ENCODE measurements at places on chromosomes 4 and X. TPM values are rescaled to one million over a fixed set of nuclear protein-coding genes. Genes with fewer than 3 reads are reported as not detected.

DNA sequence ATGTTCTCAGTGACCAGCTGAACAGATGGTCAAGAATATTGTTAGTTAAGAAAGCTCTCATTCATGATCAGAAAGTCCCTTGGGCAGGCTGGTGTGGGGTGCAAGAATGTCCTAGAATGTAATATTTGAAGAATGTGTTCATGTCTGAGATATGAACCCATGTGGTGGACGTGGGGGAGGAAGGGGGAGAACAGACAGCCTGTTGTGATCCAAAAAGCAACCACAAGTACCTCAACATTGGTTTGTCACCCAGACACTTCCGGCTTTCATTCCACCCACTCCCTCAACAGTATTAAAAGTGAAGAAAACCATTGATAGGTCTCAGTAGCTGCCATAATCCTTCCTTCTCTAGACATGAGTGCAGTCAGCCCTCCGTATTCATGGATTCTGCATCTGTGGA is 82.2 kb downstream of the MAML3 start:
- DNase-seq = peak; percentile 51

The TLR2 gene
- 16.4 TPM for total RNA-seq

DNA sequence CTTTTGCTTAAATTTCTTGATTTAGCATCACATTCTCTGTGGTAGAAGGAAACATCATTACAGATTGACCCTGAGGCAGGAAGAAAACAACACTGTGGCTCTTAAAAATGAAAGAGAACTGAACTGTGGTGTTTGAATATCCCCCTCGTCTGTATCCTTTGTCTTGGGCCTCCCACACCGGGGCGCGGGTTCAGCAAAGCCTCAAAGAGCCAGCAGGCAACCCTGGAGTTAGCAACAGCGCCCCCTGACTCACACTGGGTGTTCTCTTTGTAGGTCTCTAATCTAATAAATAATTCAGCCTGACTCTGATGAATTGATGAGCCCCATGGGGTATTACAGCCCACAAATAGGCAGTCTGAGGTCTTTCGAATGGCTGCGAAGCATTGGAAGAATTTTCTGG is 46.1 kb upstream of the CTSO start:
- DNase-seq = peak; percentile 20

DNA sequence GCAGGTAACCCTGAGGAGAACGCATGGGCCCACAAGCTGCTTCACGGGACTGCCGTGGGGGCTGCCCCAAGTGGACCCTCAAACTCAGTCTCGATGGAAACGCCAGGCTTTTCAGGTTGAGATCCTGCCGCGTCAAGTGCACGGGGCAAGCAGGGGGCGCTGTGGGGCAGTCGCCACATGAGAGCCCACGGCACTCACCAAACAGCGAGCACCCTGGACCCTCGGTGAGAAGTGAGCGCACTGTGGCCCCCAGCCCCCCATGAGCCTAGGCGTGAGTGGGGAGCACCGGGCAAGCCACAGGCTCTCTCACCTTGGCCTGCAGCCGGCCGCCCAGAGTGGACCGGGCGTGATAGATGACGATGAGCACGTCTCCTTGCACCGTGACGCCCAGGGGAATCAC is 50.9 kb upstream of the CPLX1 start:
- no peak for DNase-seq

The SLITRK4 gene
- total RNA-seq = 33.7 TPM

GRCh38 chr4:164648849-164649212 is 105.1 kb upstream of the SMIM31 start:
- DNase-seq = no peak

DNA sequence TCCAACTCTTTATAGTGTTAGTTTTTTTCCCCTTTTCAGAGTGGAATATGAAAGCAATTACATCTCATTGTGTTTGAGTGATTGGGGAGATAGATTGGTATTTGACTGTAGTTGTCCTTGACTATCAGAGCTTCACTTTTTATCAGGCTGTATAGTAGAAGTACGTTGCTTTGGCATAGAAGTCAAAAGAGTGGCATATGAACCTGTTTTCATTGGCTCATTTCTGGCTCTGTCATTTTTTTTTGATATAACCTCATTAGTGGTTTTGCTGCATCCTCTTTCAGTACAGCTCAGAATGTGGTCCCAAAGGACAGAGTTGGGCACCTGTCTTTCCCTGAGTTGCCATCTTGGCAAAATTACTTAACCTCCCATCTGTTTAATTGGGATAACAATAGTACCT is 1.4 kb downstream of the TMA16 start:
- DNase-seq = no peak

The ARR3 gene
- not detected for total RNA-seq

GRCh38 chr4:37437163-37437562 is 192.6 kb downstream of the NWD2 start:
- no peak for DNase-seq

DNA sequence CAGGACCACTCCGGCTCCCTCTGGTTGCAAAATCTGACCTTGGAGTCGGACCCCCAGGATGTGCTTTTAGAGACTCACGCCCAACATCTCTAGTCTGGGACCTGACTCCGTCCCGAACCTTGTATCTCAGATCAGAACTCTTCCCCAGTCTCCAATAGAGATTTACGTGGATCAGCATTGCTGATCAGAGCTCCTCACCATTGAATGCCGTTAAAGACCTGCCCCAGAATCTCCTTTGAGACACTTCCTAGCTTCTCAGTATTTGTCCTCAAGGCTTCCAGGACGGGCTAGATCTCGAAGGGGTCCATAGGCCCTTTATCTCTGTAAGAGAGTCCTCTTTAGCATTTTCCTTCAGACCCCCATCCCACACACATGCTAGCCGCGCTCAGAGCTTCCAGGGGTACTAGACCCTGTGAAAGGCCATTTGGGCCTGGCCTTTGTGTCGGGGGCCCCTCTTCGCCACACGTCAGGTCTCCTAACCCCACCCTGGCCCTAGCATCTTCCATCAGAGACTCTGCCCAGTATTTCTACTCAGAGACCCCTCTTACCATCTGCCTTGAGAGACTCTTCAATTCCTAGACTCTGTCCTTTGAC is 662 bp downstream of the UBA1 start:
- DNase-seq = no peak

DNA sequence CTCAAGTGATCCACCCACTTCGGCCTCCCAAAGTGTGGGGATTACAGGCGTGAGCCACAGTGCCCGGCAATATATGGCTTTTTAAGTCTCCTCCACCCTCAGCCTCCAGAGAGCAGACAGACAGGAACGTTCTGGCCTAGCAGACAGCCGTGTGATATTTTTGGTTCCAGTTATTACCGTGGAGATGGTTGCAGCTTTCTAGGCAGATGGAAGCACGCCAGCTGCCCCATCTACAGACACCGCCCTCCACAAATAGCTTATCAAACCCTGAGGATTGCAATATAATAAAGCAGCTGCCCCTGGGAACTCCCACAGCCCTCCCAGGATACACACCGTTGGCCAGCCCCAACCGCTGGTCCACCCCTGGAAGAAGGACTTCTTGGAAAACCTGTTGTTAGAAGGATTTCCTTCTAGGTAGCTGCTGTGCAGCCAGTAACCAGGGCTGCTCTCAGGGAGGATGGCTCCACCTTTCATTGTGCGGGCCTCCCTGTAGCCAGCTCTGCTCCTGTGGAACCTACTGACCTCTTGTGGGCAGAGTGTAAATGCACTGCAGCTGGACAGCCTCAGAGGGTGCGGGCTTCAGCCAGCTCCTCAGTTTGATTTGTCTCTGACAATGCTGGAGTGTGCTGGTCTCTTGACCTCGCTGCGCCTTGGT is 44.0 kb downstream of the SLC25A5 start:
- peak; percentile 75 for DNase-seq

DNA sequence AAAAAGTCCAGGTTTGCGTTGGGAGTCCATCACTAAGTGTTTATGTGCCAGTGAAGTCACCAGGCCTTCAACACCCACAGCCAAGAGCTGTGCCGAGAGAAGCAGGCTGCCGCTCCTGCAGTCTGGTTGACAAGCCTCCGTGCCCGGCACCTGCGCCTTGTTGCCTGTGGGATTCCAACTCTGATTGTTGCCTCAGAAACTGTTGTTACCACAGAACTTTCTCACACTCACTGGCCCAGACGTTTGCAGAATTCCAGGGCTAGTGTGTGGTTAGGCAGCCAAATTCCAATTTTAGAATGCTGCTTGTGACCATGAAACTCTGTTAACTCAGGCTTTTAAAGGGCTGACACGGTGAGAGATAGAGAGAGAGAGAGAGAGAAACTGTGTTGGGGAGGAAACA is 119.5 kb upstream of the LIMCH1 start:
- no peak for DNase-seq

All from umbilical cord (tissue), 2 donors.